Left ventricle myocardium superior (tissue), 1 donor: ENCODE measurements at places on chromosomes 12 and 14. TPM values are rescaled to one million over a fixed set of nuclear protein-coding genes. Genes with fewer than 3 reads are reported as not detected.

- no peak for DNase-seq
These were observed 136.5 kb upstream of the MYL2 start for GRCh38 chr12:111056618-111057521.

DNA sequence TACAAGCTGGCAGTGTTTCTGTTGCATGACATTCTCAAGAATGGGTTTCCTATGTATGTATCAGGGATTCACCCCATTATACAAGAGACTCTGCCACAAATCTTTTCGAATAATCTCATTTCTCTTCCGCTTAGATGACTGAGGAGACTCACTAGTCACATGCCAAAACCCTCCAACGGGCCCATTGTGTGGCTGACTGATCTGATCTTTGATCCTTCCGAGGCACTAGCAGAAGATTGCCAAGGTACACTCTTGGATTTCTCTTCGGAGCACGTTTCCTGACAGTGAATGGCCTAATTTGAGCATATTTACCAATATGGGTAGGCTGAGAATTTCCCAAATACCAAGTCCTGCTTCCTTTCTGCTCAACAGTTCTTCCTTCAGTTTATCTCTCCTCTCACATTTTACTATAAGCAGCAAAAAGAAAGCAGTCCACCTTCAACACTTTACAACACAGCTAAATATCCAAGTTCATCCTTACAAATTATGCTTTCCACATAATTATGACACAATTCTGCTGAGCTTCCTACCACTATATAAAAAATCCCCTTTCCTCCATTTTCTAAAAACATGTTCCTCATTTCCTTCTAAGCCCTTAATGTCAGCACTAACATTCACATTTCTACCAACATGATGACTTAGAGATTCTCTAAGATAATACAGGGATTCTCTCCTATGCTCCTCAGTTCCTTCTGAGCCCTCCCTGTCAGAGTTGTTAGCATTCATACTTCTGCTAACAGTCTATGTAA, 11.0 kb downstream of the PRPH start:
- DNase-seq: no peak

DNA sequence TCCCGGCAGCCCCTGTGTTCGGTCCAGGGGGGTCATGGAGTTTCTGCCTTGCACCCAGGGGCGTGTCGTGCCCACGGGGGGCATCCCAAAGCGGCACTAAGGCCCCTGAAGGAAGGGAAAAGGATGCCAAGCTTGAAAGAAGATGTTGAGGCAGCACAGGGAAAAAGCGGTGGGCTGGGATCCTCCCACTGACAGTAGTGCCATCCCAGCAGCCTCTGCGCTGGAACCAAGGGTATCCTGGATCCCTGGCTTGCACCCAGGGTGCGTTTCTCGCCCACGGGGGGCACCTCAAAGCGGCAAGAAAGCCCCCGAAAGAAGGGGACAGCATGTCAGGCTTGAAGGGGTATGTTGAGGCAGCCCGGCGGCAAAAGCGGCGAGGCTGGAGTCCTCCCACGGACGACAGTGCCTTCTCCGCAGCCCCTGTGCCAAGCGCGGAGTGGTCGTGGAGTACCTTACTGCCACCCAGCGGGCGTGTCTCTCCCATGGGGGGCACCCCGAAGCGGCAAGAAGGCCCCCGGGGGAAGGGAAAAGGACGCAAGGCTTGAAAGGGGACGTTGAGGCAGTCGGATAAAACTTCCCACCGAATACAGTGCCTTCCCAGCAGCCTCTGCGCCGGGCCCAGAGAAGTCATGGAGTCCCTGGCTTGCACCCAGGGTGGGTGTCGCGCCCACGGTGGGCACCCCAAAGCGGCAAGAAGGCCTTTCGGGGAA, 164.4 kb upstream of the ALG10B start:
- DNase-seq: no peak

GRCh38 chr12:1865284-1865866, 45.0 kb downstream of the LRTM2 start:
- no peak for DNase-seq

GRCh38 chr12:39682689-39683477, 63.3 kb upstream of the ABCD2 start:
- no peak for DNase-seq

DNA sequence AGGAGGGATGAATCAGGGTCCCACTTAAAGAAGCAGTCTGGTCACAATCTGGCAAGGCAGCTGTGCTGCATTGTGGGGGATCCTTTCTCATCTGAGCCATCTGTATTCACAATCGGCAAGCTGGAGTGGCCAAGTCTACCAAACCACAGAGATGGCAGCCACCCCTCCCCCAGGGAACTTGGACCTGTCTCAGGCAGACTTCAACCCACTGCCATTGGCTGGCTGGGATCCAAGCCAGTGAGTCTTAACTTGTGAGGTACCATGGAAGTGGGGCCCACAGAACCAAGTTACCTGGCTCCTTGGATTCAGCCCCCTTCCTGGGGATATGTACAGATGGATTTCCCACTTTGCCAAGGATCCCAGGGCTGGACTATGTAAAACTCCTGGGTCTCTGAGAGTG, 196.8 kb downstream of the SLC16A7 start:
- no peak for DNase-seq

- DNase-seq: peak; percentile 81
These were observed 158.0 kb downstream of the CAPZA3 start for GRCh38 chr12:18895946-18896345.

DNA sequence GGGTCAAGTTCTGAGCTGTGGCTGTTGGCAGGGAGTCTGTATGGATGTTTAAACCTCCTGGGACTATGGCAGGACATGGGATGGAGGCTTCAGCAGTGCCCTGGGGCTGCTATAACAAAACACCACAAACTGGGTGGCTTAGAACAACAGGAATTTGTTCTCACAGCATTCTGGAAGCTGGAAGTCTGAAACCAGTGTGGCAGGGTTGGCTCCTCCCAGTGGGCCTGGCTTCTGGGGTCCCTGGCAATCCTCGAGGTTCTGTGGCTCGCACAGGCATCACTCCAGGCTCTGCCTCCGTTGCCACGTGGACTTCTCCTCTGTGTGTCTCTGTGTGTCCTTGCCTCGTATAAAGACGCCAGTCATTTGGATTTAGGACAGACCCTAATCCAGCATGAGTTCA, 39.9 kb downstream of the FZD10 start:
- no peak for DNase-seq

- DNase-seq: no peak
These were observed 113.9 kb upstream of the MYL2 start for GRCh38 chr12:111034083-111034885.

DNA sequence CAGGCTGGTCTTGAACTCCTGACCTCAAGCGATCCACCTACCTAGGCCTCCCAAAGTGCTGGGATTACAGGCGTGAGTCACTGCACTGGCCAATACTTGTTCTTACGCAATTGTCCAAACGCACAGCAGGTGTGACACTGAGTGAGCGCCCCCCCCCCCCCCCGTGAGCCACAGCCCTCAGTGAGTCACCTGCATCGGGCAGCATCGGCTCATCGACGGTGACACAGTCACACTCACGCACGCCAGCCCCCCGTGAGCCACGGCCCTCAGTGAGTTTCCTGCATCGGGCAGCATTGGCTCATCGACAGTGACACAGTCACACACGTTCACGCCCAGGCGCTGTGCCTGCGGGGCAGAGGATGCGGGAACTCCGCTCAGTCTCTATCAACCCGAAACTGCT, 42.5 kb downstream of the GALNT9 start:
- peak; percentile 13 for DNase-seq

- peak; percentile 62 for DNase-seq
These were observed 314.6 kb downstream of the BCL11B start for GRCh38 chr14:98957211-98958047.

GRCh38 chr12:116924558-116925453, 14.1 kb downstream of the FBXW8 start:
- DNase-seq: no peak

- no peak for DNase-seq
These were observed 41.4 kb downstream of the COX16 start for GRCh38 chr14:70317969-70318634.

DNA sequence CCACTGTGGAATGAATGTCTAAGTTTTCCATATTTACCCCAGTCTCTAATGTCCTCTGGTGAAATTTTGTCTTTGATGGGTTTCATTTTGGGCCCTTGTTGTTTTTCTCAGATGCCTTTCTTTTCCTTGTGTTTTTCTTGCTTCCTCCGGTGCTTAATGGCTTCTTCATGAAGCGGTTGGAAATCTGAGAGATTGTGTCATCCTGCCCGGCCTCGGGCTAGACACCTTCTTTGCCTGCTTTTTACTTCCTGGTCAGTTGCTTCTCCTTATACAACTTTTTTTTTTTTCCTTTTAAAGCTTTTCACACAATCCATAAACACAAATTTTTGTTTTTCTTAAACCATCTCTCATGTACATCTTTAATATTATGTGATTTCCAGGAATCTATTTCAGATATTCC, 7.1 kb downstream of the ETV6 start:
- no peak for DNase-seq

DNA sequence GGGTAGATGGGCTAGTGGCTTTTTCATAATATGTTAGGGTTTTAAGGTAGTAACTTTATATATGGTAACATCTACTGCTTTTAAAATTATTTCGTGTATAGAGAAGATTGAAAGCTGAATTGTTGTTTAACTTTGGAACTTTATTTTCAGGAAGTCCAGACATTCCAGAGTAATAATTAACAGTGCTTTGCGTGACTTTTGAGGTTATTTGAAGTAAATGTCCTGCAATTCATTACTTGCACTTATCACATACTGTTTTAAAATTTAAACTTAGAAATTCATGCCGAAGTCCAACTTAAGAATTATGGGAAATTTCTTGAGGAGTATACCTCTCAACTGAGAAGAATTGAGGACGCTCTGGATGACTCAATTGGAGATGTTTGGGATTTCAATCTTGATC, 3.3 kb downstream of the WASHC4 start:
- no peak for DNase-seq

GRCh38 chr12:3150931-3151835, 74.0 kb downstream of the TSPAN9 start:
- no peak for DNase-seq

DNA sequence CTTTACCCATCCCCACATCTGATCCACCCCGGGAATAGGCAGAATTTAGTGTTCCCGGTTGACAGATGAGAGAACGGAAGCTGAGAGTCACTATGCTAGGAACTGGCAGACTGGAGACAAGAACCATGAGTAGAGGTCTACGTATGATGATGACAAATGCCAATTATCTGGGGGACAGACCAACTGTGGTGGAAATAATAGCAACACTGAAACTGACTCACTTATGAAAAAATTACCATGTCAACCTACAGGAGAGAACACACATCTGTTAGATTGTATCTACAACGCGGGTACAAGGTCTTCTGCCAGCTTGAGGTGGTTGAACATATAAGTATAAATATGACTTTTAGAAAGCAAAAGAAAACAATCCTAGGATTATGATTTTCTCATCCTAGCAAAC, 15.4 kb upstream of the SELPLG start:
- DNase-seq: no peak

DNA sequence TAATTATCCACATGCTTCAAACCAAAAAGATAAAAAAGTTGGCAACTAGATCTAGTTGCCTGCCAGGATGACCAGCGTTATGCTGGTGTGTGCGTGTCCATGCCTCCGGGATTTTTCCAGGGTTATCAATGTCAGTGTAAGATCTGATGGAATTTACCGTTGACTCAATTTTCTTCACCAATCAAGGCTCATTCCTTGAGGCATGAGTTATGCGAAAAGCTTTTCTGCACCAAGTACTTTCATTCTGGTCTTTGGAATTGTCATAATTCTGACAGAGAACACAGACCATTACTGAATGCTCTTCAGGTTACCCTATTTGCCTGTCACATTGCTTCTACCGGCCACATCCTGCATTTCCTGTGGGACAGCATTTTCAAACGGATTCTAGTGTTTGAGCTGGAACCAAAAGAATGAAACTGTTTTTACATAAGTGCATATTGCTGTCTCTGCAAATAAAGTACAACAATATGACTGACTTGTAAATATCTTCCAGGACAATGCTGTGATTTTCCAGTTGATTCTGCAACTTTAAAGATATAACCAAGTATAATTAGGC, 91.8 kb downstream of the DUSP16 start:
- DNase-seq: no peak

DNA sequence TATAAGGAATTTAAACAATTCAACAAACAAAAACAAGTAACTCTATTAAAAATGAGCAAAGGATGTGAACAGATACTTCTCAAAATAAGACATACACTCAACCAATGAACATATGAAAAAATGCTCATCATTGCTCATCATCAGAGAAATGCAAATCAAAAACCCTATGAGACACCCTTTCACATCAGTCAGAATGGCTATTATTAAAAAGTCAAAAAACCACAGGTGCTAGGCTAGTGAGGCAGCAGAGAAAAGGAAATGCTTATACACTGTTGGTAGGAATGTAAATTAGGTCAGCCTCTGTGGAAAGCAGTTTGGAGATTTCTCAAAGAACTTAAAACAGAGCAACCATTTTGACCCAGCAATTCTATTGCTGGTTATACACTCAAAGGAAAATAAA, 52.0 kb downstream of the NAV3 start:
- DNase-seq: no peak

GRCh38 chr14:73602994-73603393, 9.3 kb upstream of the ACOT6 start:
- no peak for DNase-seq

DNA sequence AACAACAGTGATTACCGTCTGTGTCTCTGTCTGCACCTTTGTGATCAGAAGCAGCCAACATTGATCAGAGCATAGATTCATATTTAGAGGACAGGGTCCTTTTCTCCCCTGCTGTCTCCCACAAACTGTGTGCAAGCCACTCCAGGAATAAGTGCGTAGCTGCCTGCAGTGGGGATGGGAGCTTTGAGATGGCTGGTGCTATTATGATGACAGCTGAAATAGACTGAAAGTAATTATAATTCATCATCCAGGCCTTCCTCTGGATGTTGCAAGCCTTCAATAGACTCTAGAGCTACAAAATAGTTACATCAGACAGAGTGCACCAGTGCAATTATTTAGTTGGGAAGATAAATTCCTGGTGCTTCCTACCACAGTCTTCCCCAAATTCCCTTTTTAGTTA, 68.1 kb downstream of the BORCS5 start:
- DNase-seq: no peak

Gene SIX6
- total RNA-seq: not detected

Gene TSPAN11
- total RNA-seq: 2.6 TPM

Gene BICDL1
- total RNA-seq: 4.7 TPM

Gene SLC7A7
- 4.7 TPM for total RNA-seq

Gene KRT80
- not detected for total RNA-seq

Gene LRIG3
- total RNA-seq: 4.3 TPM

Gene OR6C65
- total RNA-seq: not detected

Gene FIGNL2
- 0.35 TPM for total RNA-seq

Gene IKZF4
- total RNA-seq: 7.5 TPM

Gene OR6C1
- total RNA-seq: not detected

Gene SLCO1C1
- total RNA-seq: 0.84 TPM
